DMS79 (cell line): ENCODE measurements at places on chromosomes 2 and 18.
A peak's percentile ranks its signal among the peaks of the same experiment; 100 is the strongest.

DNA sequence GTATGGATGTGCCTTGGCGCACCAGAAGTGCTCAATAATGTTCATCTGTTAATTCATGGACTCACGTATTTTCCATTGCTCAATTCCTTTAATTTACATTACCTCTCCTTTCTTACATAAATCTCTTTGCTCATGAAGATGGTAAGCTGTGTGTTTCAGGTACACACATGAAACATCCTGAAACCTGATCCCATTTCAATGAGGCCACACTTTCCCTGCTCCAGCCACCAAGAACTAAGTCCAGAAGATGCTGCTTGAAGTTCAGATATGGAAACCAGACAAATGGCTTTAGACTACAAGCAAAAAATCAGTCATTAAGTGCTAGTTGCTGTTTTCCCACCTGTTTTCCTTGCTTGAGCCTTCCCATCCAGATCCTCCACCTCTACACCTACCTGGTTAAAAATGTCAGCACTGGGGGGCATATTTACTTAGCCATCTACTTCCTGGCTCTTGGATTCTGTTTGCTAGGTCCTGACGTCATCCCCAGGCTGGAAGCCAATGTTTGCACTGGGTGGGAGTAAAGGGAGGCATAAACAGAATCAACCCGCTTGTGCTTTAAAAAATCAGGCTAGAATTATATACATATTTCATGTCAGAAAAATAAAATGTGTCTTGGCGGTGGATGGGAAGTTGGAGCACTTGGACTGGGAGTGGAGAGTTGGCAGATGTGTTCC is 309.7 kb downstream of the OSR1 start:
- no peak for DNase-seq

- no peak for DNase-seq
Measured at GRCh38 chr2:31579996-31580320, 780 bp downstream of the SRD5A2 start.

DNA sequence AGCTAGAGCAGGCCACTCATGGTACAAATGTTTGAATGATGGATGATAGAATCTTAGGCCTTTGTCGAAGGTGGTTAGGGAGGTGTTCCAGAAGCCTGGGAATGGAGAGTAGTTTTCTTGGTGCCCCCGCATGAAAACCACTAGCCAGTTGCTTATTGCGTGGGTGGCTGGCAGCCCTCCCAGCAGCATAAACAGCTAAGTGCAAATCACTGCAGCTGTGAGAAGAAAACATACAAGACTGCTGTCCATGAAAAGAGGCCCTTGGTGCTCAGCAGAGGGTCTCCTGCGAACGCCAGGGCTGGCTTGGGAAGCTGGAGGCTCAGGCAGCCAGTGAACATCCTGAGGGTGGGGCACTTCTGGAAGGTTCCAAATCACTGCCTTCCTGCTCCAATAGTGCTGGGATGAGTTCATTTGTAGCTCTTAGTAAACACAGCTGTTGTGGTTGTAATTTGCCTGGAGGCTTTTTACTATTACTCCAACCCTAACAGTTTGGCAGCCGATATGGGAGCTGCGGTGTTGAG is 118.8 kb downstream of the MGAT5 start:
- DNase-seq = peak; percentile 79

DNA sequence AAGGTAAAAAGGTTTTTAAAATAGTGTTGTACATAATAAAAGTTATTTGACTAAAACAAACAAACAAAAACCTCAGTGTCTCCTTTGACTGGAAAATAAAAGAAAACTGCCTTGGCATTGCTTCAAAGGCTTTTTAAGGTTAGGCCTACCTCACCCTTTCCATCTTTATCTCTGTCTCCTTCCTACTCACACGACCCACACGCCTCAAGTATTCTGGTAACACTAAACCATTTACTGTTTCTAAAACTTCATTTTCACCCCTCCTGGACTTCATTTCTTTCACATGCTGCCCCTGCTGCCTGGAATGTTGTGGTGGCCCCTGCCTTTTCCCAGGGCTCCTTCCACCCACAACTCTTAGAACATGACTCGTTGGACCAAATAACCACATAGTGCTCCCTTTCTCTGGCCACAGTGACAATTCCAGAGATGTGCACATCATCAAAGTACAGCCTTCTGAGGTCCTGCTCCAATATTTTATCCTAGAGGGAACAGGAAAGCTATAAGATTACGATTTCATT is 54.0 kb downstream of the ERBB4 start:
- DNase-seq = no peak

DNA sequence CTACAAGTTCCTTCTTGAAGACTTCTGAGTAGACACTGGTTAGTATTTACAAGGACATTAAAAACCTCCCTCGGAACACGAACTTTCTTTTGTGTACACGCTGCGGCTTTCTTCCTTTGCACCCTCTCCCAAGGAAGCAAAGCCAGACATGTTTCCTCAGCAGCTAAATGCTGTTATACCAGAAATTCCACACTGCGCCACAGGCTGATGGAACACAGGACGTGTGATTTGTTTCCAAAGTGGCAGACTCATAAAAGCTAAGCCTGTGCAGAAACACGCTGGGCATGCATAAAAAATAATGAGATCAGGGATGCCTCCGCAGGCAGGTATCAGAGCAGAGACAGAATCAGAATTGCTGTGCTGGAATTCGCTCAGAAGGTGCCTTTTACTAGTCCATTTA is 73.0 kb upstream of the RGPD5 start:
- DNase-seq = no peak

GRCh38 chr18:9057646-9058045 is 44.9 kb upstream of the NDUFV2 start:
- DNase-seq = no peak

GRCh38 chr2:26566081-26566375 is 75.1 kb downstream of the CIB4 start:
- no peak for DNase-seq

DNA sequence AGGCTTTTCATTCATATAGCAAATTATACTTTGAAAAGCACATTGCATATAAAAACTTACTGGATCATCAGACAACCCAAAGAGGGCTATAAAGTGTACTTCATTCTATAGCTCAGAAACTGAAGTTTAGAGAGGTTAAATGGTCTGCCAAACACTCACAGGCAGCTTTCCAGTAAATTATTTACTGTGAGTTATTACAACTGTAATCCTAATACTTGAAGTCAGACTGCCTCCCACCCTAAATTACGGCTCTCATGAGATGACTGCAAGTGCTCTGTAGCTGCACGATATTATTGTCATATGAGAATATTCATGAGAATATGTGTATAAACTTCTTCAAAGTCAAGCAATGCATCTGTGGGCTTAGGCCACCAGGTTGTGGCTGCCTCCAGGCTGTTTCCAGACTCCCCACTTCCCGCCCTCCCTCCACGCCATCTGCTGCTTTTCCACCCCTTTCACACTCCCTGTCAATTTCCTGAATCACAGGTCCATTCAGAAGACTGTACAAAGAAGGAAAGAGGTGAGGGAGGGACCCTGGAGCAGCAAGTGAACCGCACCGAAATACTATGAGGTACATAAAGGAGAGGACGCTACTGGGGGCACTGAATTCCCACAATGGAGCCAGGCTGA is 111.1 kb upstream of the SPOPL start:
- DNase-seq = no peak

DNA sequence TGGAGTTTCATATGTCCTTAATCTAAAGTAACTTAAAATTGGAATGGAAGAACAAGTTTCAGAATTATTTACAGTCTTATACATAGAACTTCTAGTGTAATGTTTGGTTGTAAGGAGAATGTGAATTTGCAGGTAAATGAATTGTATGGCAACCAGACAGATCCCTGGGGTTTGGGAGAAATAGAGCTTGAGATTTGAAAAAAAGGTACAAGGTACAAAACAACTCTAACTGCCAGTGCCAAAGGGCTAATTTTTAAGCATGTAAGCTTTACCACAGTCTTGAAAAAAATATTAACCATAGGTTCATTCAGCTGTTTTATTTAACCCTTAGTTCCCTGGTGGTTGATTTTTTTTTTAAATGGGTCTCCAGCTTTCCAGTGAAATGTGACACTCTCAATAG is 103.3 kb downstream of the ICA1L start:
- DNase-seq = no peak

GRCh38 chr18:69469444-69469919 is 68.8 kb downstream of the DOK6 start:
- no peak for DNase-seq

DNA sequence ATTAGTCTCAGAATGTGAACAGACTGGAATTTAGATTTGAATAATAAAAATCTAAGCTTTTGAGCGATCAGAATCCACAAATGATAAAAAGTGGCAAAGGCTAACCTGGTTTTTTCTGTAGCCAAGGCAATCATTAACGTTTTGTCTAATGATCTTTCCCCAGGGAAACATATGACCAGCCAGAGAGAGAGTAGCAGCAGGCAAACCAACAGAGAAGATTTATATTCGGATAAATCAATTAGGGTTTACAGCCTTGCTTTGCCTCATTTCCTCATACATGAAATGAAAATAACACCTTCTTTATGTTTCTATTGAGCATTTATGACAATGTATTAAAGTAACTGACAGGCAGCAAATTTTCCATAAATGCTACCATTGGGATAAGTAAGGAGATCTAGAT is 14.5 kb downstream of the TIA1 start:
- DNase-seq = no peak

- no peak for DNase-seq
Measured at GRCh38 chr2:236946871-236947270, 138.8 kb upstream of the COPS8 start.

GRCh38 chr2:188119112-188119838 is 172.4 kb upstream of the GULP1 start:
- DNase-seq = no peak

DNA sequence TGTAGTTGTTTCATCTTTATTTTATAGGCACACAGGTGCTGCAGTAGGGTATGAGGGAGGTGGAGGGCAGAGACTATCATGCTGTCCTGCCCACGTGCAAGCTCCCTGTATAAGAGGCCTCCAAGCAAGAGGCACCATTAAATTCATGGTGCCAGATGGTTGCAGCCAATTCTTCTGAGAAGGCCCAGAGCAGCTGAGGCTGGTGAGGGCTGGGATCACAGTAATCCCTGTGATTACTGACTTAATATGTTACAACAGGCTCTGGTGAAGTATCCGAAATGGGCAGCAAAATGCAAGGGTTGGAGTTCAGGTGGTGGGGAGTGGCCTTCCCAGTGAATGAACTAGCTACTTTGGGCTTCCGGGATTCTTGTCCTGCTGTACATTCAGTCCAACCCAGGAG is 191.9 kb upstream of the SMAD2 start:
- no peak for DNase-seq

DNA sequence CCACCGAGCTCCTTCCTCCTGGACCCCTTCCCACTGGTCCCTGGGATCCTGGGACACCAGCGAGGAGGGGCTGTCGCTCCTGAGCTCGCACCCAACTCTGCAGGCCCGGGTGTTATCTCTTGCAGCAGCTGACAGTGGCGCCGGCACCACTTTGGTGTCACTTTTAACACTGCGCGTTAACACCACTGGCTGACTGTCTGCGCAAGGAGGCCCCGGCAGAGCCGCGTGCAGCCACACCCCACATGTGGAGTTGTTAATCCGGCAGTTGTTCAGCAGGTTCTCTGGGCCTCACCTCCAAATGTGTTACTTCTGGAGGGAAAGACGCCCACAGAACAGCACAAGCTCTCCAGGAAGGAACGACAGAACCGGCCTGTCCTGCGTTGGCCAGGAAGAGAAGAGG is 155.0 kb upstream of the GLI2 start:
- no peak for DNase-seq

- no peak for DNase-seq
Measured at GRCh38 chr2:149595056-149595963, 7.7 kb upstream of the MMADHC start.

DNA sequence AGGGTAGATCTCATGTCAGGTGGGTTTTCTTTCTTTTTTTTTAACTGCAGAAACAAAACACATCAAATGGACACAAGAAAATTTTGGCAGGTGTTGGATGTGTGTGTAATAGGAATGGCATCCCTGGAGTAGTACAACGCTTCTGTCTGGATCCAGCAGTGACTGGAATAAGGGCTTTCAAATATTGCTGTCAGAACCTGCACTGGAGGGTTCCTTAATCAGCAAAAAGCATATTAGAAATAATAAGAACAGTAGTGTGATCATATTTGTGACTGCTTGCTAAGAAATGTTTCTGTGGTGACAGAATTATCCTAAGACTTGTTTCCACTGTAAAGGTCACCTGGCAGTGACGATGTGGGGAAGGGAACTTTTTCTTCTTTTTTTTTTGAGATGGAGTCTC is 30.8 kb downstream of the CREG2 start:
- DNase-seq = no peak

DNA sequence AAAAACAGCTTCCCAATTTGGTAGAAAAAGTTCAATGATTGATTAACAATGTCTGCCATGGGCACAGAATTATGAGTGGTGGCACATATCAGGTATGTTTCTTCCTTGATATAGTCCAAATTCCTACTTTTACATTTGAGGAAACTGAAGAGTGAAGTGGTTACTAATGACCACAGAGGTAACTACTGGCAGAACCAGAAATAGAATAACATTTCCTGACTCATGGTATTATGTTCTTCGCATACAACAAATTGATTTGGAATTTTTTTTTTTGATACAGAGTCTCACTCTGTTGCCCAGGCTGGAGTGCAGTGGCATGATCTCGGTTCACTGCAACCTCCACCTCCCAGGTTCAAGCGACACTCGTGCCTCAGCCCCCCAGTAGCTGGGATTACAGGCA is 6.0 kb upstream of the NFE2L2 start:
- no peak for DNase-seq

DNA sequence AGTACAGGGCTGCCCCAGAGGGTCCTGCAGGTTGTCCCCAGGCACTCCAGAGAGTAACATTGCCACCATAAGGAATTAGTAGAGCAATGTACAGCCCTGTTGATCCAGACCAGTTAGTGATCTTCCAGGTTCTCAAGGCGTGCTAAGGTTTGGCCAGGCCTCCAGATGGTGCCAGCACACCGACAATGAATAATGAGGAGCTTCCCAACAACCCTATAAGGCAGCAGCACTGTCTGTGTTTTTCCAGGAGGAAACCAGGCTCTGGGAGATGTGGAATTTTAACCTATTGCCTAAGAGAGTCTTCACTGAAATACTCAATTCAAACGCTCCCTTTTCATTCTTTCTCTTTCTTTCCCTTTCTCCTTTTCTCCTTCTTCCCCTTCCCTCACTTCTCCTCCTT is 122.1 kb downstream of the MGAT5 start:
- DNase-seq = no peak

GRCh38 chr2:235619544-235619943 is 125.7 kb downstream of the AGAP1 start:
- DNase-seq = no peak

DNA sequence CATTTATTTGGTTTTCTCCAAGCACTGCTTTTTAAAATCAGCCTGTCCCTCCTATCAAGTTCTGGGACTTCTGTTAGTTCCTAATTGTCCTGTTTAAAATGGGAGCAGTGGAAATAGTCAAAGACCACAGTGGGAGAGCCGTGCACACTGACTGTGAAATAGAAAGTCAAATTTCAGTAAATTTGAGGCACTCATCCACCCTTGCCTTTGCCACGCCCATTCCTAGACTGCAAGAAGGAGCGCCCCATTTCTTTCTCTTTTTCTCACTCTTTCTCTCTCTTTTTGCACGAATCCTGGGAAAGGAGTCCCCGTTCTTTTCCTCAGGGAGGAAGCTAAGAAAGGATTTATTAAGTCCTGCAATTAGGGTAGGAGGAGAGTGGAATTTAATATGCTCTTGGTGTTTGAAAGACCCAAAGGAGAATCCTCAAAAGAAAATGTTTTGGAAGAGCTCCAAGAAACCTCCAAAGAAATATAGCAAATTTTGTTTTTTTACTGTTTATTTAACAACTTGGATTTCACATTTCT is 7.5 kb downstream of the COL6A3 start:
- DNase-seq = no peak
